Stimulated activated CD8-positive, alpha-beta memory T cell treated with anti-CD3 and anti-CD28 coated beads, Interleukin-15, amount 100 ng/mL, for 24 hours (primary cell): ENCODE measurements at places on chromosomes 2 and 18.
A peak's percentile ranks its signal among the peaks of the same experiment; 100 is the strongest.

DNA sequence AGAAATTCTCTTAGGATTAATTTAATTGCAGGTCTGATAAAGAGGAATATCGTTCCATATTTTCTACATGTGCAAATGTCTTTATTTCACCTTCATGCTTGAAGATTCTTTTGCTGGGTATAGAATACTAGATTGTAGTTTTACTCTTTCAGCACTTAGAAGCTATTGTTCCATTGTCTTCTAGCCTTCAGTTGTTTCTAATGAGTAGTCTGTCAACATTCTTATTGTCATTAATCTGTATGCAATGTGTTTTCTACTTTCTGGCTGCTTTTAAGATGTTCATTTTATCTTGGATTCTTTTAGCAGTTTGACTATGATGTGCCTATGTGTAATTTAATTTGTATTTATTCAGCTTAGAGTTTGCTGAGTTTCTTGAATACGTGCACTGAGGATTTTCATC is 64.3 kb upstream of the ZNF385B start:
- DNase-seq = no peak

GRCh38 chr2:176147800-176148496 is 3.4 kb upstream of the HOXD4 start:
- DNase-seq = no peak

DNA sequence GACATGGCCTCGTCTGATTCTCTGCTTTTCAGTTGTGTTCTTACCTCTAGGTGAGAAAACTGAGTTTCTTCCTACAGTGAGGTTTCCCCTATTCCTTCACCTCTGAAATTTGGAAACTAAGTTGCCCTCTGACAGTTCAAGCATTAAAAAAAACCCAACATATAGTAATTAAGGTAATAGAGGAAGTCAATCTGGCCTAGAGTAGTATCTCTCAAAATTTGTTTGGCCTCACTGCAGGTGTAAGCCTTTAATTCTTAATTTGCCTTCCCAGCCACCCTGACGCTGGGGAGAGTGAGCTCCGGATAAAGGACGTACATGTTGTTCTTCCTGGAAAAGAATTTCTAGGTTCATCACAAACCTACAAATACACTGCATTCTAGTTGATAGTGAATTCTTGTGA is 1.4 kb downstream of the CAD start:
- DNase-seq = no peak

- no peak for DNase-seq
Measured at GRCh38 chr2:219000569-219000960, 7.3 kb upstream of the CRYBA2 start.

GRCh38 chr2:150212722-150213171 is 274.7 kb downstream of the RND3 start:
- DNase-seq = no peak

DNA sequence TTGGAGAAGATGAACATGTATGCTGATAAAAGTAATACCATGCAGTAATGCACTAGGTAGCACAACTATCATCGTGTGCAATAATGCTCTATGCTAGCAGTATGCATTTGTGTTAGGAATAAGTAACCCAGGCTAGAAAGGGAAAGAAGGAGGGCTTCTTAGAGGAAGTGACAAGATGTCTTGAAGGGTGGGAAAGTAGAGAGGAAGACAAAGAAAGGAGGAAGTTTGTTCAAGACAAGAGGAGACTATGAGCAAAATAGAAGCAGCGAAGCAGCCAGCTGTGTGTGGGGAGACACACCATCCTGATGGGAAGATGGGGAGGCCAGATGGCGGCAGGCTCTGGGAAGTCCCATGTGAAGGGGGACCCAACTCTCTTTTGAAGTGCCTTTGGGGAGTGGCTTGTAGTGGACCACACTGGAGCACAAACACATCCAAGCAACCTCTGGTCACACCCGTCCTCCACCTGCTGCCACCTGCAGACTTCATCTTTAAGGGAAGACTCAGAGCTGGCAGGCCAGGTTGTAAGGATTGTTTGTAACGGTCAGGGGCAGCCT is 39.9 kb upstream of the INHBB start:
- DNase-seq = no peak

DNA sequence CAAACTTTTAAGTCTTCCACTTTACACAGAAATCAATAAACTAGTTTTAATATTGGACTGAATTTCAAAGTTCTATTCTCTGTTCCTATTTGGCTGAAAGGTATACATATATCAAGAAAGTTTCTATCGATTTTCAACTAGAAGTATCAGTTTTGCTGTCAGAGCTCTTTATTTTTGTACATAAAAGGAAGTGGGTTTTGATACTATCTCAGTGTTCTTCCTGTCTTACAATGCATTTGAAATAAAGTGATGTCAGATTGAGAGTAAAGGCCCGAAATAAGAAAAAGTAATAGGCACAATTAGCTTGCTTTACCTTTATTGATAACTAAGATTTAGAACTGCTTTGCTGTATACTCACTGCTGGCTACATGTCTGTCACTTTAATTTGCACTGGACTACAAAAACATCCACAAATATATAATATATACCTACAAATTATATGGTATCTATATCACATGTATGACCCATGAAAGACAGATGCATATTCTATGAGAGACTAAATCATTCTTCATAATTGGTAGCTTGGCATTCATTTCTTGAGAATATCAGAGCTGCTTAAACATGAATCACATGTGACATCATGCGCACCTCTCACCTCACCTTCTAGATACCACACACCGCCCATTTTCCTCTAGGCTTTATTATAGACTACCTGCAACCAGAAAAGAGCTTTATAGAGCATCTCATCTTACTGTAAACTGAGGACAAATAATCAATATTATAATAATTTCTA is 83.6 kb downstream of the ASXL2 start:
- no peak for DNase-seq

DNA sequence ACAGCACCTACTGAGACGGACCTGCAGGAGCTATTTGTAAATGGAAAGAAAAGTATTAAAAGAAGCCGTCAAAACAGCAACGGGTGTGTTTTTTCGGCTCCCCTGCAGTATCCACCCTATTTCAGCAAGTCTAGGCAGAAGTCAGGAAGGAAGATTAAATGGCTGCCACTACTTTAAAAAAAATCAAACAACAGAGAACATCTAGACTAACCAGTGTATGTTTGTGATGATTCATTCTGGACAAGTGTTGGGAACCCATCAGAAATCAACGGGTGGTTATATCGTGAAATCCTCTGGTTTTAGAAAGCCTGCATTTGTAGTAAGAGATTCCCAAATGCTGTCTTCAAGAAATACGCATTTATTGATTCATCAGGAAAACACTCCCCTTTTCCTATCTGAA is 9.0 kb downstream of the PMAIP1 start:
- no peak for DNase-seq

DNA sequence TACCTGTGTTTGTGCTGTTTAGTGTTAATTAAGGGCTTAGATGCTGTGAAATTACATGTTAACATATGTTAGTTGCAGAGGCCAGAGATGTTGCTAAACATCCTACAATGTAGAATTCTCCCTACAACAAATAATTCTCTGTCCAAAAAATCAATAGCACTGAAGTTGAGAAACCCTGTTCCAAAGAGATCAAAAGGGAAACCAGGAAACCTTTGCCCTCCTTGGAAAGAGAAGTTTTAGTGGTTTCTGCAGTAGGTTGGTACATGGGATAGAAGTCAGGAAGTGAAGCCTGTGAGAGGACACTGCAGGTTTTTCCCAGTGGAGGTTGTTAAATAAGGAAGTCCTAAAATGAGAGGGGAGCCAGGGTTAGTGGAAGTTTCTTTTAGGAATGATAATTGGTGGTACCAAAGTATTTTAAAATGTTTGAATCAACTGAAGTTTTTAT is 6.3 kb upstream of the RMDN2 start:
- DNase-seq = no peak

- no peak for DNase-seq
Measured at GRCh38 chr2:96626553-96626942, 11.6 kb downstream of the KANSL3 start.

GRCh38 chr18:741931-742512 is 29.6 kb upstream of the ENOSF1 start:
- DNase-seq = no peak

DNA sequence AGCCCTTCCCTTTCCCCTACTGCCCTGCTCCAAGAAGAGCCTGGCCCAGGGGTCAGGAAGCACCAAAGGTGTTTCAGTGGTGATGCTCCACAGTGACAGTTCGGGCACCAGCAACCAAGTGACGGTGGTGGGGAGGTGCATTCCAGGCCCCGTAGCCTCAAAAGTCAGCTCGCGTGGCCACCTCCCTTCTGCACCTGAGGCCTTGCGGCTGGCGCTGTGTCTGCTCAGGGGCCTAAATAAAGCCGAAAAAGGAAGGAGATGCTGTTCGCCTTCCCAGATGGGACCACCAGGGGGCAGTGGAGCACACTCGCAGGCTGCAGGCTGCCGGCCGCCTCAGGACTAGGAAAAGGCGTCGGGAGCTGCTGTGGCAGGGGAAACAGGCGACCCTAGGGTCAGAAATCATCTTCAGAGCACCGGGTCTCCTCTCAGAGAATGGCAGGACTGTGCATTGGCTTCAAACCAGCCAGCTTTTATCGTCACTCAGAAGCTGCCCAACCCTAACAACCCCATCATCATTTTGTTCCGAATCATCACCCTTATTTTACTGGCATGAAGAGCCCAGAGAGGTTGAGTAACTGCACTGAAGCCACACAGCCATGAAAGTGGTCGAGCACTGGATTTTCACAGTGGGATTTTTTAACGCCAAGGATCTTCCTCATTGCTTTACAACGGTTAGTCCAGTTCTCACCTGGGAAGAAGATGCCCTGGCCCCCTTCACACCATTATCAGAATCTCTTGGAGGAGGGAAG is 213.0 kb upstream of the CELF4 start:
- DNase-seq = peak; percentile 10

DNA sequence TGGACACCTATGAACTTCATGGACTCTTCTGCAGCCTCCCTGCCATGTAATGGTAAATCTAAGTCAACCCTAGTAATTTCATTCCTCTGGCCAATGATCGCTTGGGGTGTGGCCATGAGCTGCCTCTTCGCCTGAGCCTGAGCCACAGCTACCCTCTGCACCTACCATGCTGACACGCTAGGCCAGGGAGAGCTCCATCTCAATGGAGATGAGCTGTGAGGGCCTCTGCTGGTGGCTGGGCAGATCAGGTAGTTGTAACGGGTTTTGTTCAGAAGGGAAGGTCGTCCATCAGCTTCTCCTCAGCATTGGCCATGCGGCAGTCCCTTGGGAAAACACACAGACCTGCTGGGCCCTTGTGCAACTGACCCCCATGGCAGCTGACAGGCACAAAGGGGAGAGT is 24.4 kb downstream of the MPHOSPH10 start:
- DNase-seq = no peak

- DNase-seq = no peak
Measured at GRCh38 chr18:48133671-48134251, 203.3 kb upstream of the SMAD2 start.
